ENCODE measurements at places on chromosomes 12 and 14.

DNA sequence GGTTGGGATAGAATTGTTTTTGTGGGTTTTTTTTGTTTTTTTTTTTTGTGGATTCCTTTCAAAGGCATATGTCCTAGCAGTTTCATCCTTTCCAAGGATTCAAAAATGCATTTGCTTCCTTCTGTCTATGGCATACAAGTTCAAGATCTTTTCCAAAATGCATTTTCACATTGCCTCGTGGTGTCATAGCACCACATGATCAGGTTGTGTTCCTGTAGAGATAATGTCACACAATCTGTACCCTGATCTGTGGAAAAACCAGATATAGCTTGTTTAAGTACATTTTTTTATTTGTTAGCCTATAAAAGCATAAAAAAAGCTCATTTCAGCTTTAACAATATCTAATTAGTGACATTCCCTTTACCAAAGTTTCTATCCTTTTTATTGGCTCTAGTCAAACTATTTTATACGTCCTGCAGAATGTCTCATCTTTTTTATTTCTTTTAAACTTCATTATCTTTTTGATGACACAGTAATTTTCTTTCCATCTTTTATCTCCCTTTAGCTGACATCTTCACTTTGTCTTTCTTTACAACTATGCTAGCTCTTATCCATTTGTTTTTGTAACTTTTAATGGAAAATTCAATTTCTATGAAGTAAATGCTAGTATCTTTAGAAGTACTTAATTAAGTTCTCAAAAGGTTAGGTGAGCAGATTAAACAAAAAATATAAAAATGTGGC lies 106.0 kb upstream of the NOVA1 start:
- DNase-seq, result no peak

GRCh38 chr14:103848175-103849077 lies 1.1 kb upstream of the PPP1R13B start:
- no peak for DNase-seq

- DNase-seq, result no peak
These were observed 210.1 kb downstream of the DPF3 start for GRCh38 chr14:72683787-72684186.

DNA sequence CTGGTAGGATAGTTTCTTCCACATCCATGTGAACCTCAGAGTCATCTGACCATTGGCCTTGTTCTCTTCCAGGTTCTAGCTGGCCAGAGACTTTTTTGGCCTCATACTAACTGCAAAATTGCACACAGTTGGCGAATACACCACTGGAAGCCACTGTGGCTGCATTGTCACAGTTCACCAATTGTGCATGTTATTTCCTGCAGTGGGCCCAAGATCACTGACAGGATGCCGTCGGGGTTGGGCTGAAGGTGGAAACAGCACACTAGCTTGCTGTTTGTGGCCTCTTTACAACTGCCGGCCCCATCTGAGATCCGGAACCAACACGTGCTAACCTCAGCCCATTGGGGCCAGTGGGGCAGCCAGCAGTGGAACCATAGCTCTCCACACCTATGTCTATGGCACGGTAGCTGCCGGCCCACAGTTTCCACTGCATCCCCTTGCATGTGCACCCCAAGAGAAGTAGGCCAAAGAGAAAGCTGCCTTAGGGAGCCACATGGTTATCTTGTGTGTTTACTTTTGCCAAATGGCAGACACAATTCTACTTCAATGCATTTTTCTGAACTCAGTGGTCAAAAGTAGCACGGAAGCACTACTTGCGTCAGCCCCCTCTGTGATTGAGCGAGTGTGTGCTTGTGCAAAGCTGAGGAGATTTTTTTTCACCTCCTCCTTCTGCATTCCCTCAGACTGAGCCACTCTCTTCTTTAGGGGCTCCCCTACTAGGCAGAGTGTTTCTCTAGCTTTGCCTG lies 464.0 kb downstream of the RAD51B start:
- DNase-seq, result no peak

- no peak for DNase-seq
These were observed 138.5 kb upstream of the AMIGO2 start for GRCh38 chr12:47218191-47218654.

GRCh38 chr14:45373877-45374276 lies 120.9 kb upstream of the MIS18BP1 start:
- no peak for DNase-seq

GRCh38 chr12:4036671-4037271 lies 163.6 kb upstream of the PARP11 start:
- no peak for DNase-seq

GRCh38 chr12:54522243-54522642 lies 24.7 kb downstream of the NCKAP1L start:
- DNase-seq, result no peak

- peak; percentile 66 for DNase-seq
These were observed 1.6 kb downstream of the DPF3 start for GRCh38 chr14:72892103-72892878.

DNA sequence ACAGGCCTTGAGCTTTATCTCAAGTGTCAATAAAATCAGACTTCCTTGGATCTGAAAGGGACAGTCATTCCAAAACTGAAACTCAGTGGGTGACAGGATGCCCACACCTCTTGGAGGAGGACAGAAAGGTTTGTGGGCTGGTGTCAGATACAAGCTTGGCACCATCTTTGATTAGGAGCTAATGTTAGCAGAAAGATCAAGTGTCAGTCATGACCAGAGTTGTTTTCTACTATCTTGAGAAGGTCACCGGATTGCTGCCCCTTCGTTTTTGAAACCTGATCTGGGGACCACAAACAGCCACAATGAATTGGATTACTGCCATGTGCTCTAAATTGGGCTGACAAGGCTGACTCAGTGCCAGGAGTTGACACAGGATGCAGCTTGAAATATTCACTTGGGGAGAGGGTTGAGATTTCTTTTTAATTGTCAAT lies 88.3 kb downstream of the OTOGL start:
- DNase-seq, result no peak

- no peak for DNase-seq
These were observed 964.1 kb downstream of the TMEM121 start for GRCh38 chr14:106490442-106490841.

DNA sequence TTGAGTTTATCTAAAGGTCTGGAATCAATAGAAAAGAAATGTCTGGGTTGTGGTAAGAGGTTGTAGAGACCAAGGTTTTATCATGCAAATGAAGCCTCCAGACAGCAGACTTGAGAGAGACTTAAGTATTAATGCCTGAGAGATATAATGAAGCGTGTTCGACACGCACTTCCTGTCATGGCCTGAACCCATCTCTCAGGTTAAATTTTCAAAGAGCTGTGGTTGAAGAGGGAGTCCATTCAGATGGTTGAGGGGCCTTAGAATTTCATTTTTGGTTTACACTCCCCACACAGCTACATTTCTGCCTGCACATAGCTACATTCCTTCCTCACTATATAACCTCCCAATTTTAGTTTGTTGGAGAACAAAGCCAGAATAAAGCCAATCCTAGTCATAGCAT lies 10.1 kb upstream of the CLEC12A start:
- peak; percentile 7 for DNase-seq

GRCh38 chr14:33369972-33370371 lies 431.3 kb downstream of the NPAS3 start:
- no peak for DNase-seq

DNA sequence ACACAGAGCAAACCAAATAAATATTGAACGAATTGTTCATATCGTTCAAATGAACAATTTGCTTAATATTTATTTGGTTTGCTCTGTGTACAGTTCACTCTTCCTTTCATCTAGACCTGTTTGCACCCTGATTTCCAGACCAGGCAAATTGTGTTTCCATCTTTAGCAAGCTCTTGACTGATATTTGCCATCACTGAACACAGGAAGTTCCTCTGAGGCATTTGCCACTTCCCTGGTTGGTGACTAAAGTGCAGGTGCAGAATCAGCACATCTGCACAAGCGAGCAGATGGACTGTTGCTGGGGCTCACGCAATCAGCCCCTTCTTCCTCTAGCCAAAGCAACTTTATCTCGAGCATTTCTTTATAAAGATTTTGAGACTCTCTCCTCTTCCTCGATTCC lies 112.9 kb downstream of the DAAM1 start:
- no peak for DNase-seq

DNA sequence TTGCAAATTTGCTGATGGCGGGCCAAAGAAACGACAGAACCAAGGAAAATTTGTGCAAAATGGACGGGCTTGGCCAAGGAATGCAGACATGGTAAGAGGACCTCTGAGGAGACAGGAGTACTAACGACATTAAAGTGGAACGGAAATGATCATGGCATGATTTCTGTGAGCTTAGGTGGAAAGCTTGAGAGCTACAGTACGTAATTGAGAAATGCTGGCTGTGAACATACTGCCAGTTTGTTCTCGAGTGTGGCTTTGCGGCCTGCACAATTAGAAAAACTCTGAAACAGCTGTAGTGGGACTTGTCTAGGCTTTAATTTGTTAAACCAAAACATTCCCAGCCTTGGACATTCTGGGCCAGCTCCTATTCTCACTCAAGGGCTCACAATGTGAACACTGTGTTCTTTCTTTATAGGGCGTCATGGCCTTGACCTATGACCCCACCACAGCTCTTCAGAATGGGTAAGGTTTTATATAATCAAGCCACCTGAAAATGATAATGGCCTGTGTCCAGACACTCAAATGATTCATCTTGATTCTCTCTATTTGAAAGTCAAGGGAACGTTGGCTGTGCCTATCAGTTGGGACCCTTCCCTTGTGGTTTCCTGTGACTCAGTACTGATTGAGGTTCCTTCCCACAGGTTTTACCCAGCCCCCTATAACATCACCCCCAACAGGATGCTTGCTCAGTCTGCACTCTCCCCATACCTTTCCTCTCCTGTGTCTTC lies 48.5 kb downstream of the BAZ2A start:
- DNase-seq, result no peak

- no peak for DNase-seq
These were observed 409.6 kb downstream of the APAF1 start for GRCh38 chr12:99054601-99055128.

- DNase-seq, result no peak
These were observed 57.9 kb downstream of the SCFD1 start for GRCh38 chr14:30680036-30680435.

DNA sequence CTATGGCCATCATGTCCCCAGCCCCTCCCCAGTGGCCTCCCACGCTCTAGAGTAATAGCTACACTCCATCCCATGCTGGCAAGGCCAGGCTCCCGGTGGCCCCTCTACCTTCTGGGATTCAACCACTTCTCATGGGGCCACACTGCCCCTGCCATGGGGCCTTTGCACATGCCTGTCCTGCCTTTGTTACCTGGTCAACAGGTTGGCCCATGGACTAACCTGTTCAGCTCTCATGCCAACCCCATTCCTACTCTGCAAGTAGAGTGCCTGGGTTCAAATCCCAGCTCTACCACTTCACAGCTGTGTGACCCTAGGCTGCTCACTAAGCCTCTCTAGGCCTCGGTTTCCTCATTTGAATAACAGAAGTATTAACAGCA lies 98.5 kb downstream of the RFLNA start:
- no peak for DNase-seq

DNA sequence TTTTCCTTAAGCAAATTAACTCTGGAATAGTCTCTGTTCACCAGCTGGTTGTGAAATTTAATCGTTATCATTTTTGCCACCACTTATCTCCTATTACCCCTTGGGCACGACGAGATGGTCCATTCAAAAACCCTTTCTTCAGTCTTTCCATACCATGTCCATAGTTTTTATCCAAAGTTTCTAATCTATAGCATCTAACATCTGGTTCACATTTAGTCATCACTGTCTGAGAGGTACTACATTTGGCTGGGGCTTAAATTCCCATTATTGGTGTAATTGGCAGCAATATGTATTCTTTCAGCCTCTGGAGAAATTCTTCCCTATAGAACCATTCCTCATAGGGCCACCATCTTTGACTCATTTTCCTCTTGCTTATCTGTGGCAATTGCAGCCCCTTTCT lies 163.5 kb downstream of the CCER1 start:
- no peak for DNase-seq

All from HAP-1 (cell line).